Globus pallidus (tissue), 1 donor: ENCODE measurements at places on chromosomes 4 and X.

GRCh38 chrX:45232139-45232538 lies 31.5 kb upstream of the DIPK2B start:
- DNase-seq: no peak

GRCh38 chr4:4462970-4463369 lies 76.1 kb downstream of the NSG1 start:
- DNase-seq: no peak

DNA sequence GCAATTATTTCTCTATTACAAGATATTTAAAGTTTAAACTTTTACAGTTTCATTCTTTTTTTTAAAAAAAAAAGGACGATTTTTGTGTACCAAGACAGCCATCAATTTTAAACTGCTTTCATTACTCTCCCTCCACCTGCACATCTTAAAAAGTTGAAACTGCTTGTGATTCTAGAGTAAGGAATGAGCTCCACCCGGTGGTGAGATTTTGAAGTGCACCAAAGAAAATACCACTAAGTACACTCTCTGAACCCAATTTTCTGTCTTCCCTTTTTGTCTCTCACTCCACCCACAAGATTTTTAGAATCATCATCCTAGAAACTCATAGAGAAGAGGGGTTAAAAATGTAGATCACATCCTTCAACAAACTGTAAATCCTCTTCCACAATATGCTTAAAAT lies 91.3 kb upstream of the WDR44 start:
- peak; percentile 21 for DNase-seq

DNA sequence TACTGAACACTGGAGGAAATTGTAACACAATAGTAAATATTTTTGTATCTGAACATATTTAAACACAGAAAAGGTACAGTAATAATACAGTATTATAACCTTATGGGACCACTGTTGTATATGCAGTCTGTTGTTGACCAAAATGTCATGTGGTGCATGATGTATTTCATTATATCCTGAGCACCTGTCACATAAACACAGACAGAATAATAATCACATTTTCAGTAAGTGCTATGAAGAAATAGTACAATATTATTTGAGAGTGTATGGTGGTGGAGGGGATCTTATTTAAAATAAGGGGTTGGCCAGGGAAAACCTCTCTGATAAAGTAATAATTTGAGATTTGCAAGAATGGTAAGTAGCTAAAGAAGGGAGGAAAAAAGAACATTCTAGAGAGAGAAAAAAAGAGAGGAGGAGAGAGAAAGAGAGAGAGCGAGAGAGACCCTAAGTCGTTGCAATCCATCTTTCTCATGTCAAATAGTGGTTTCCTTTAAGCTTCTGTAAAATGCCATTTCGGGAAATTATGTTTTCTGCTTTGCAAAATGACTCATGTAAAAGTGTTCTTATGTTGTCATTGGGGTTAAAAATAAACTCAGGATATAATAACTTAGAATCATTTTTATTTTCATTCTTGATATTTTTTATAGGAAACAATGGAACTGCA lies 19.3 kb upstream of the CLNK start:
- DNase-seq: no peak

GRCh38 chrX:52263417-52263816 lies 78.7 kb downstream of the MAGED4 start:
- no peak for DNase-seq

- no peak for DNase-seq
Observed at GRCh38 chrX:72584163-72584562, 11.5 kb upstream of the HDAC8 start.

- no peak for DNase-seq
Observed at GRCh38 chr4:24952667-24953066, 39.8 kb upstream of the CCDC149 start.

DNA sequence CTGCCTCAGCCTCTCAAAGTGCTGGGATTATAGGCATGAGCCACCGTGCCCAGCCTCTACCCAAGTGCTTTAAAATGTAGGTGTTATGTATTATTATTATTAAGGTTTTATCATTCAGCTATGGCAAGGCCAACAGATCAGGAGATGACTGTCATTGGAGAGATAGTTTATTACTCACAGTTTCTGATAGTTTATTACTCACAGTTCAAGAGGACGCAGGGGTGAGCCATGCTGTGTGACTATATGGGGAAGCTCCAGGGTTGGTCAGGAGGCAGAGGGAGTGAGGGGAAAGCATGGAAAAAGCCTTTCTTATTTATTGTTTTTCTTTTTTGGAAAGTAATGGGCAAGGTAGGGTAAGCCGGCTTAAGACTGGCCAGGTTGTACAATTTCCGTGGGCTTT lies 25.4 kb upstream of the ARSD start:
- DNase-seq: no peak

GRCh38 chrX:119359618-119360382 lies 39.3 kb upstream of the SLC25A43 start:
- no peak for DNase-seq

DNA sequence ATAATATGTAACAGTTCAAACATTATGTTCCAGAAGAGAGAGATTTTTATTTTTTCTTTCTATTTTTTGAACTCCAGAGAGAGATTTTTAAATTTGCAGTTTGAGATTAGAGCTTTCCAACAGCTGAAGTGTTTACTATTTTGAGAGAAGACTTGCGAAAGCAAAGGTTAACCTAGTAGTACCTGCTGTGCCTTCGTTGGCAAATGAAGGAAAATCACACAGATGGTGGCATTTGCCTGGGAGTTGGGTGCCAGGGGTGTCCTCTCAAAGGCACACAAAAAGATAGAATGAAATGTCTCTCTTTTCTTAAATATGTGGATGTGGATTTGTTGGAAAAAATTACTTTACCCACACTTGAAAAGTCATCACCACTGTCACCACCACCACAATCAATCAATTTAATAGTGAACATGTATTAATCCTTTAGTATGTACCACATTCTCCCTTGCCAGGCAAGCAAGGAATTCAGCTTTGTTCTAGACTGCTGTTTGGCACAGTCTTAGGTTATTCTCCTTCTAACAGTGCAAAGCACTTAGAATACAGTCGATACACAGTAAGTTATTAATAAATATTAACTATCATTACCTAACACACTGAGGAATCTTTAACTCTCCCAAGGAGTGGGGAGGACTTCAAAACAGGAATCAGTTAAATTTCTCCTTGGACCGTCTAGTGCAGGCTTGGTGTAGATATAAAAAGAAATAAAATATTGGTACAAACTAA lies 838.2 kb upstream of the FTHL17 start:
- no peak for DNase-seq

DNA sequence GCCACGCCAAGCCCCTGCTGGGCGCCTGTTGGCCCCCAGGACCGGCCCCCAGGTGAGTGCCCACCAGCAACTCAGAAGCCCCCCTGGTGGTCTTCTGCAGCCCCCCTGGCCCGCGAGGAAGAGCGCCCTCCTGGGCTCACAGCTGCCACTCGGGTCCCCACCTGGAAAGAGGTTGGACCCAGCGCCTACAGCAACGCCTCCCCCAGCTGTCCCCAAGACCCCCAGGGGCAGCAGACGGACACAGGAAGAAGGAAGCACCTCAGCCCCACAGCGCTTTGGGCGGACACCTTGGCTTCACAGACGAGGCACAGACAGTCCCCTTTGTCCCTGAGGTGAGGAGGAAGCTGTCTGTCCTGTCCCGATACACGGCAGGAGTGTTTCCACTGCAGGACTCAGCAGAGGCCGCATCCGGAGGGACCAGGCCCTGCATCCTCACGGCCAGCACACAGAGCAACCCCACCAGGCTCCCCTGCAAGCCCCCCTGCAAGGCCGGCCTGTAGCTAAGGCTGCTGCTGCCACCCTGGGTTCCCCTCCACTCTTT lies 115.6 kb upstream of the NKX1-1 start:
- DNase-seq: no peak

GRCh38 chr4:47704693-47705325 lies 133.1 kb downstream of the CORIN start:
- no peak for DNase-seq

DNA sequence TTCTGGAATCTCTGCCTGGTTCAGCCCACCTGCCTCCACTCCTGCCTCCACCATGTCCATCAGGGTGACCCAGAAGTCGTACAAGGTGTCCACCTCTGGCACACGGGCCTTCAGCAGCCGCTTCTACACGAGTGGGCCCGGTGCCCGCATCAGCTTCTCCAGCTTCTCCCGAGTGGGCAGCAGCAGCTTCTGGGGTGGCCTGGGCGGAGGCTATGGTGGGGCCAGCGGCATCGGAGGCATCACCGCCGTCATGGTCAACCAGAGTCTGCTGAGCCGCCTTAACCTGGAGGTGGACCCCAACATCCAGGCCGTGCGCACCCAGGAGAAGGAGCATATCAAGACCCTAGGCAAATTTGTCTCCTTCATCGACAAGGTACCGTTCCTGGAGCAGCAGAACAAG lies 28.4 kb upstream of the GABRA3 start:
- DNase-seq: no peak

- no peak for DNase-seq
Observed at GRCh38 chrX:9842541-9842940, 56.3 kb downstream of the SHROOM2 start.

GRCh38 chr4:62543002-62543401 lies 1342.9 kb downstream of the ADGRL3 start:
- no peak for DNase-seq

DNA sequence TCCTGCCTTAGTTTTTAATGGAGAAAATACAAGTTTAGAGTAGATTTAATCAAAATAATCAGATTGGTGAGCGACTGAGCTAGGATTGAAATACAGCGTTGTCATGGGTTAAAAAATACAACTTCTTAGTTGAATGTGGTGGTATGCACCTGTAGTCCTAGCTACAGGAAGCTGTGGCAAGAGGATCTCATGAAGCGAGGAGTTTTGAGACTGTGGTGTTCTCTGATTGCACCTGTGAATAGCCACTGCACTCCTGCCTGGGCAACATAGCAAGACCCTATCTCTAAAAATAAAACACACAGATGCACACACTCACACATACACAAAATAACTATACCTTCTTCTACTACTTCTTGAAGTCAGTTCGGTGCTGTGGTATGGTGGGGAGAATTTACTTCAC lies 19.8 kb upstream of the GBA3 start:
- DNase-seq: no peak

- DNase-seq: no peak
Observed at GRCh38 chrX:17613979-17614588, 123.2 kb upstream of the SCML1 start.

DNA sequence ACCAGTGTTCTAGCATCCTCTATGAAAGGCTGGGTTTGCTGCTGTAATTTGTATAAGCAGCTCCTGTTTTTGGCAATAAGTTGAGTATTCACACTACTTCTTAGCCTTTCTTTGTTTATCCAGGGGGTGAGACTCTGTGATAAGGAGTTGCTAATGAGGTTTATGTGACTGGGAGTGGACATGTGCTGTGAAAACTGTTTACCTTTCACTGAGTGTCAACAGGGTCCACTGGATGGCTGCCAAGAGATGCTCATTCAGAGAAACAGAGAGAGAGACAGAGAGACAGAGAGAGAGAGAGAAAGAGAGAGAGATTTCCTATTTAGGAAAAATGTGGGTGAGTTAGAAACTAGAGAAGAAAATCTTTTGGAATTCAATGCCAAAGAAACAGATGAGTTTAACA lies 233.9 kb downstream of the CHIC2 start:
- DNase-seq: no peak

DNA sequence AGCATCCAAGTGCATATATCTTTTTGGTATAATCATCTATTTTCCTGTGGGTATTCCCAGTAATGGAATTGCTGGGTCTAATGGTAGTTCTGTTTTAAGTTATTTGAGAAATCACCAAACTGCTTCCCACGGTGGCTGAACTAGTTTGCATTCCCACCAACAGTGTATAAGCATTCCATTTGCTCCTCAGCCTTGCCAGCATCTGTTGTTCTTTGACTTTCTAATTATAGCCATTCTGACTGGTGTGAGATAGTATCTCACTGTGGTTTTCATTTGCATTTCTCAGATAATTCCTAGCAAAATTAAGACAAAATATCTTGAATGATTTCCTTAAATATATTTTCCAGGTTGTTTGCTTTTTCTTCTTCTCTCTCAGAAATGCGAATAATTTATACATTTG lies 341.1 kb downstream of the GBA3 start:
- no peak for DNase-seq

DNA sequence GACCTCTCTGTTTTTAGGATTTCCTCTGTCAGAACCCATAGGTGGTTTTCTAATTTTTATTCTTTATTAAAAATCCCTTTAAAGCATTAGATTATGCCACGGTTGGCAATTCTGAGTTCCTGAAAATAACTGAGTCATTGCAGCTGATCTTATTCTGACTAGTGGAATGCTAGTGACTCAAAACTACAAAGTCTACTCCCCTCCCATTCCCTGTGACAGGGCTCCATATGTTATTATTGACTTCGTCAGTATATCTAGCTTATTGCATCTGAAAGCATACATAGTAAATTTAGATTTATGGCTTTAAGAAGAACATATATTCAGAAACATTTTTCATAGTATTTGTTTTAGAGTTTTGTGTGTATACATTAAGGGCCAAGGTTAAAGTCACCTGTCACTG lies 38.5 kb downstream of the HERC3 start:
- no peak for DNase-seq

GRCh38 chr4:32342054-32342453 lies 1621.9 kb downstream of the PCDH7 start:
- no peak for DNase-seq

GRCh38 chr4:95580226-95580625 lies 31.5 kb upstream of the UNC5C start:
- no peak for DNase-seq

DNA sequence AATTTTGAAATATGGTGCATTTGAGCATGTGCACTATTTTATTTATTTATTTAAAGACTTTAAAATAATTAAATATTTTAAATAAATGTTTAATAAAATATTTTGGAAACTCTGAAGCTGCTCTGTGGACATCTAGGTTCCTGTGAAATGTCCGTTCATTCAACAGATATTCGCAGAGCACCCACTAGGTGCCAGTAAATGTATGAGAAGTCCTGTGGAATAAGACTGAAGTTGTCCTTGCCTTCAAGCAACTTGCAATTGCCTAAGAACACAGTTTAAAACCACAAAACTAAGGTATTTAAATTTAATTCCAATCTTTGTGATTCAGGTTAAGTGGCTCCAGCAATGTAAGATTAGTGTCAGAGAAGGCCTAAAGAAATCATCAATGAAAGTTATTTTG lies 306.7 kb downstream of the GBA3 start:
- no peak for DNase-seq

GRCh38 chrX:118562582-118563164 lies 67.1 kb downstream of the DOCK11 start:
- DNase-seq: no peak

GRCh38 chrX:31179203-31179602 lies 107.4 kb upstream of the FTHL17 start:
- DNase-seq: no peak

- peak; percentile 51 for DNase-seq
Observed at GRCh38 chr4:39698424-39699009, 581 bp downstream of the UBE2K start.

GRCh38 chr4:20992002-20992401 lies 291.7 kb downstream of the PACRGL start:
- no peak for DNase-seq

GRCh38 chr4:118221227-118221800 lies 131.5 kb downstream of the PRSS12 start:
- no peak for DNase-seq

DNA sequence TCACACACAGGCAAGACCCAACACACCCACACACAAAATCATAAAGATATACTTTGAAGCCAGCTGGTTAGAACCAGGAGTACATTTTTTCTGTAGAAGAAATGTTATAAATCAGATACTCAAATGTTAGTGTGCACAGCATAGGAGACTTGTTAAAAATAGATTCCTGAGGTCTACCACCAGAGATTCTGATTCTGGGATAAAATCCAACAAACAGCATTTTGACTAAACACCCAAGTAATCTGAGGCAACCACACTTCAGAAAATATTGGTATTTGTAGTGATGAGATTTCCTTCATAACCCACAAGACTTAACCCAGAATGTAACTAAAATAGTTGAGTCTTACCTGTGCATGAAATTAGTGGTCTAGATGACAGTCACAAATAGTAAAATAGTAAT lies 301.8 kb downstream of the HNRNPD start:
- no peak for DNase-seq
